ENCODE measurements at places on chromosomes 7 and 10.

DNA sequence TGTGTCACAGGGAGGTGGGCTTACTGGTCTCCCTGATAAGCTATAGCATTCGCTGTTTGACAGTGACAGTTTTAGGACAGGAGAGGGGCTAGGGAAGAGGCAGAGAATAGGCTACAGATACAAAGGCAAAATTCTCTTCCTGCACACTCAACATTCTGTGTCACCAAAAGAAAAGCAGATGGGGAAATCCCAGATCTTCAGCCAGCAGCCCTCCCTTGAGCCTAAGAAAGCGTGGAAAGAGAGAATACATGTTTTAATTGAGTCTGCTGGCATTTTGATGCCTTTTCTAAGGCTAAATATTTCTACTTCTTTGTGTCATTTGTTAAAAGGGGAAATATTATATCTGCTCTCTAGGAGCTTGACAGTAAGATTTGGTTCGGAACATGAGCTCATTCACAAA, 247.0 kb downstream of the TRIL start:
- no peak for DNase-seq

- no peak for DNase-seq
Measured at GRCh38 chr10:102324061-102324460, 71.4 kb upstream of the NFKB2 start.

DNA sequence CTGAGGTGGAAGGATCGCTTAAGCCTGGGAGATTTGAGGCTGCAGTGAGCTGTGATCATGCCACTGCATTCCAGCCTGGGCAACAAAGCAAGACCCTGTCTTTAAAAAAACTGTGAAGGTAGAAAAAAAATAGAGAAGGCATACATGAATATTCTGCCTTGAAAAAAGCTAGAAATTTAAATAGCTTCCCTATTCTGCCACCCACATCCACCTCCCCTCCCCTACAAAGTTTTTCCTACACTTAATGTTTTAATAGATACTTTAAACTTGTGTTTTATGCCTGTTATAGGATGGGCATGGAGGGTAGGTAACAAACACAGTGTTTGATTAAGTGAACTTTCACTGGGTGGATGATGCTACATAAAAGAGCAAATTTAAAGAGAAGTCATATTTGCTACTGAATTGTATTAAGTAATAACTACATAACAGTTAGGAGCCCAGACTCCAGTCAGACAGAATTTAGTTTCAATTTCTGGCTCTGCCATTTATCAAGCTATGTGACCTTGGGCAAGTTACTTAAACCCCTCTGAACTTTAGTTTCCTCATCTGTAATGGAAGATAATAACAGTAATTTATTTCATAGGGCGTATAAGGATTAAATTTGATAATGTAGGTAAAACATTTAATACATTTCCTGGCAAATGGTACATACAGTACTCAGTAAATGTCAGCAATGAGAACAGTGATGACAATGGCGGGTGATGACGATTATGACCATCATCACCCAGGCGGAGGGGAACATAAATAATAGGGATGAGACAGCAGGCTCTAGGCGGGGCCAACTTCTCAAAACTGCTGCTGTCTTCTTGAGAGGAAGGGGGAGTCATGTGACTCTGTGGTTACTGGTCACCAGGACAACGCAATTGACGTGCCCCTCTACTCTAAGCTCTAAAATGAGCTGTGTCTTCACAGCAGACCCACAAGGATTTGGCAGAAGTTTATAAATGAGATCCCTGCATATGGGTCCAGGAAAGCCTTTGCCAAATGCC, 15.8 kb downstream of the DNMBP start:
- DNase-seq, result peak; percentile 75

- DNase-seq, result no peak
Measured at GRCh38 chr7:43431020-43431595, 151.8 kb upstream of the STK17A start.

- no peak for DNase-seq
Measured at GRCh38 chr10:100909501-100910263, 3.1 kb upstream of the SLF2 start.

DNA sequence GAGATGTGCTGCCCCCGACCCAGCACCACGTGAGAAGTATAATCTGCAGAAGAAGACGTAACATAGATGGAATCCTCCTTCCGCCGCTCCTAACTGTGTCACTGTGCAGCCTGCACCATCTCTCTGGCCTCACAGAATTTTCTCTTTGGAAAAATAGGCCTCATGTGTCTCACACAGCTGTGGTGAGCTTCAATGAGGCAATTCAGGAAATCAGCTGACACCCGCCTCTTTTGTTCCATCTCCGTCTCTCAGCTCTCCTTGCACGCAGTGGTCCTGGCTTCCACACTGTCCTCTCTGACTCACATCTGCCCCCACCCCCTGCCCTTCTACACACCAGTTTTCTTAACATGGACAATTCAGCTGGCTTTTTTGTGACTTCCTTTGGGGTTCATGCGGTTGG, 7.2 kb downstream of the C10orf90 start:
- peak; percentile 86 for DNase-seq

- DNase-seq, result peak; percentile 81
Measured at GRCh38 chr7:73899731-73900142, 38.8 kb downstream of the TMEM270 start.

DNA sequence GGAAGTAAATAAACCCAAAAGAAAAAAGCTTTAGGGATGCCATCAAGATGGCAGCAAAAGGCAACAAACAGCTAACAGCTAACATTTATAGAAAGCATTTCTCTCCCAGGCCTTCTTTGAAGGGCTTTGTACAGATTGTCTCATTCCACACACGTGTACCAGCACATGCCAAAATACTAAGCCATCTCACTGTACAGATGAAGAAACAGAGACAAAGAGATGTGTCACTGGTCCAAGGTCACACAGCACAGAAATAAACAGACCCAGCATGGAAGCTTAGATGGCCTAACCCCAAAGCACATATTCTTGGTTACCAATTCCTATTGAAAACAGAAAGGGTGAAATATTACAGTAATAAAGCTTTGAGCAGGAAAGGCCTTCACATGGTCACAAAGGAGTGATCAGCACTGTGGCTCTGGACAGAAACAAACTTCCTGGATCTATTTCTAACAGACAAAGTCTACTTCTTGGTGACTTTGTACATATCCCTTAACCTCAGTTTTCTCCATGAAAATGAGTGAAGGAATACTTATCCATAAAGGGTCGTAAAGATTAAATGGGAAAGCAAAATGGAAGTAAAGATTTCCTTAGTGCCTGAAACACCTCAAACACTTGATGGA, 346.0 kb downstream of the ELMO1 start:
- no peak for DNase-seq

DNA sequence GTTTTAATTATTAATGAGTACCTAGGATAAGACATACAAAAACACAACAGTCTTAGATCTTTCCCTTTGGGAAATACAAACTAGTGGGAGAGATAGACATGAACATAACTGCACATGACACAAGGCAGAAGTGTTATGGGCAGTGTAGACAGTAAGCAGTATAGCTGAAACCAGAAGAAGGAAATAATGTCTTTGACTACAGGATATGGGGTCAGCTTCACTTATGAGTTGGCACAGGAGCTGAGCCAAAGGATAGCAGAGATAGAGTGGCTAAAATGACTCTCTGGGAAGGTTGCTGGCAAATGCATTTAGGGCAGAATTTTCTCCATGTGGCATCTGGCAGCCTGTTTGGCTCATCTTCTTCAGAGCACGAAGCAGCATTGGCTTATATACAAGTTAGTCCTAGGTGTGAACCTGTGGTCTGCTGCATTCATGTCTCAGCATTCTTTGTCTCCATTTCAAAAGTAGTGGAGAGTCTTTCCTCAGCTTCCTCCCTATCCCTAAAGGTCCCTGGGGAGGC, 60.3 kb upstream of the FEZF1 start:
- no peak for DNase-seq

GRCh38 chr10:111146025-111146640, 69.3 kb downstream of the ADRA2A start:
- no peak for DNase-seq

DNA sequence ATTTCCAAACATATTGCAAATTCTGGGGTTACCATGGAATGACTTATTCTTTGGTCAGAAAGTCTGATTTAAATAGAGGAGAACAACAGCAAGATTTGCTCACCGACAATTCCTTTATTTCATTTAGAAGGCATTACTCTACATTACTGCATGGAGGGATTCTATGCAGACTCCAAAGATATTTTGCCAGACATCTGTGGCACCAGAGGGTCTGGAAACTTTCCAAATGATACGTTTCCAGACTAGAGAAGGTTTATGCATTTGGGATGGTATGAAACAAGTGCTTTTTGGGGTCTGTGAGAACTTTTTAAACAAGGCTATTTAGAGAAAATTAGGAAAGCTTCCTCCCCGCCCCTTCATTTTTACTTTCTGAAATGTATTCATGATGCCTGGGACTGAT, 125.3 kb downstream of the SAMD9 start:
- DNase-seq, result no peak

DNA sequence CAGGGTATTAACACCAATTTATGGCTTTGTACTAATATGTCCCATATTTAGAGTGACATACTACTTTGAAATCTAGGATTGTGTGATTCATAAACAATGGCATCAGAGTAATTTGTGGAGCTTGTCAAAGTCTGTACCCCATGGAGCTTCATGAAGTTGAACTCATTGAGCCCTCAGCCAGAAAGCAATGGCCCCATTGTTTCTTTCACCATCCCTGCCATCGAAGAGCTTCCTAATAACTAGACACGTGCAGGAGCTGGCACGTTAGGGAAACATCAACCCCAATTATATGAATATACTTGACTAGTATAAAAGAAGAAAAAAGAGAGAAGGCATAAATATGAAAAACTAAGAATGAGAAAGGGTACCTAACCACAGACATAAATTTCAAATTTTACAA, 206.6 kb downstream of the CXCL12 start:
- DNase-seq, result no peak

- DNase-seq, result peak; percentile 83
Measured at GRCh38 chr10:78774999-78775711, 293.6 kb upstream of the ZMIZ1 start.

- DNase-seq, result no peak
Measured at GRCh38 chr7:41788556-41788955, 85.7 kb upstream of the INHBA start.

- DNase-seq, result no peak
Measured at GRCh38 chr7:25009257-25009656, 29.3 kb upstream of the OSBPL3 start.

DNA sequence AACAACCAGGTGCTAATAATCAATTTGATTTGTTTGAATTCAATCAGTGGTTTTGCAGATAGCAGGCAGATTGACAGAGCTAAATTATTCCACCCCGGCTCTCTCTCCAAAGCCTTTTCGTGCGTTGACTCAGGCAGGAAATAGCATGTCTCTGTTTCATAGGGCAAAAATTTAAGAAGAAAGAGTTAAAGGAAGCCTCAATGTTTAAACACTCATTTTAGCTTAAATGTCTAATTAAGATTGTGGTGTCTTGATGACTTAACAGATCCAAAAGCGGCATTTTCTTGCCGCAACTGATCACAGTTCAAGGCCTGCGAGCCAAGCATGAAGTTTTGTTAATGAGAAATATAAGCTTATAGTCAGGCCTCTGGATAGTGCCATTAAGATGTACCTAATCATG, 1051.1 kb upstream of the AUTS2 start:
- no peak for DNase-seq

GRCh38 chr7:153886506-153887441, 165.4 kb upstream of the DPP6 start:
- DNase-seq, result no peak

DNA sequence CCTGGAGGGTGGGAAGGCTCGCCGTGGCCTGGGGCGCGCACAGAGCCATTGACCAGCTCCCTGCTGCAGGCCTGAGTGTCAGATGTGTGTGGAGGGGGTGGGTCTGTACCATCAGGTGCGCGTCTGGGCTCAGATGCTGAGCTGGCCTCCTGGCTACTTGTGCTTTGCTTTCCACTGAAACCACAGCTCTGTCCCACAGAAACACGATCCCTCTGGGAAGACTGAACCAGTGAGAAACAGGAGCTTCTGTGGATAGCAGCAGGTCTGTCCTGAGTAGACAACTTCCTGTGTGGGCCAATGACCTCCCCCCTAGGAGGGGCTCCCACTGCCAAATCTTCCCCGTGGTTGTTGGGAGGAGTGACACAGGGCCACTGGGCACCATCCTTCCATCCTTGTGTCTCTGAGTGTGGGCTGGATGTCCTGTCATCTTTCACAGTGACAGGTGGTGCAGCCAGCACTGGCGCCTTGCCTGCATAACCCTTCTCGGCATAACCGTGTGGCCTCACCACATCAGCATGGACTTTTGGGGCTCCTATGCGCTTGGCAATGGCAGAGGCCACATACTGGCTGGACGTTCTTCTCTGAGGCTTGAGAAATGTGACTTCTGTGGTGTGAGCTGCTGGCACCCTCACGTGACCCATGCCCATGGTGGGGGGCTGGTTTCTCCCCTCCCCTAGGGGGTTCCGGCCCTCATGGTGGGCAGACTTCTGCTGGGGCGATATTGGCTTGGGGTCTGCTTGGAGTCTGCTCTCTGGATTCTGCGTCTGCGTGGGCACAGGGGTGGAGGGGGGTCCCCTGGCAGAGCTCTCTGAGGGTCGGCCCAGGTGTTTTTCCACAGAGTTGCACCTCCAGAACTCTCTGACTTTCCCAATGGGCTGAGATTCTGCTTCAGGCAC, 245.5 kb upstream of the GRB10 start:
- no peak for DNase-seq

DNA sequence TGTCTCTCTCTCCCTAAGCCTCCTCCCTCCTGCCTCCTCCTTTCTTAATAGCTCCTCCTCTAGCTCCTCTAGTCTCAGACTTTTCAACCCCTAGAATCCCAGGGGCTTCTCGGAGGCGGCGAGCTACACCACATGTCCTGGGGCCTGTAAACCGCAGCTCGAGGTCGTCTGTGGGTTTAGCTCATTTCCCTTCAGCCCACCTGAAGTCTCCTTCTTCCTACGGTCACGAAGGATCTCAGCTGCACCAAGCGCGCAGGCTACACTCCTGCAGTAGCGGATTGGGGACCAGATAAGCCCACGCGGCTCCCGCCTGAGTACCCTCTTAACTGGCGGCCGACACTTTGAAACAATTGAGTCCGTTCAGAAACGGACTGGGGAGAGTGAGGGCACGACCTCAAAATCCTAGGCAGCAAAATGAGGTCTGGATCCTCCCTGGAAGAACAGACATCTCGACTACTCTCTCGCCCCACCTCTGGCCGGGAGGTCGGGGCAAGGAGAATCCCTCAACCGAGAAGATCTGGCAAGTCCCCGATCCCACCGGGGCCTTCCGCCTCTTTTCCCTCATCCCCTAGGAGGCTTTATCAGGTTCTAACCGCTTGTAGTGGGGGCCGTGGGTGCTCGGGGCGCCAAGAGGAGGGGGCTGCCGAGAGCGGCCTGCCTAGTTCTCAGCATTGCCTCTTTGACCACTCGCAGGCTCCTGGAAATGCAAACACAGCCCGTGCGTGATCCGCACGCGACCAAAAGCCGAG, 1.3 kb upstream of the SORCS3 start:
- DNase-seq, result no peak
